ENCODE measurements at places on chromosomes 3 and 15.
A peak's percentile ranks its signal among the peaks of the same experiment; 100 is the strongest.

GRCh38 chr15:85779249-85779648, 15.5 kb downstream of the KLHL25 start:
- DNase-seq, result no peak

GRCh38 chr3:45381168-45381852, 7.1 kb upstream of the LARS2 start:
- no peak for DNase-seq

GRCh38 chr15:29888646-29889045, 66.4 kb upstream of the TJP1 start:
- peak; percentile 33 for DNase-seq

- DNase-seq, result peak; percentile 66
Observed at GRCh38 chr3:96813820-96814650, at the start of gene EPHA6. TSS of gene EPHA6 (plus strand) at chr3:96814594.

GRCh38 chr3:53792866-53793265, 53.4 kb downstream of the CHDH start:
- DNase-seq, result no peak

GRCh38 chr15:80890341-80891005, 99.1 kb downstream of the MESD start:
- DNase-seq, result no peak

DNA sequence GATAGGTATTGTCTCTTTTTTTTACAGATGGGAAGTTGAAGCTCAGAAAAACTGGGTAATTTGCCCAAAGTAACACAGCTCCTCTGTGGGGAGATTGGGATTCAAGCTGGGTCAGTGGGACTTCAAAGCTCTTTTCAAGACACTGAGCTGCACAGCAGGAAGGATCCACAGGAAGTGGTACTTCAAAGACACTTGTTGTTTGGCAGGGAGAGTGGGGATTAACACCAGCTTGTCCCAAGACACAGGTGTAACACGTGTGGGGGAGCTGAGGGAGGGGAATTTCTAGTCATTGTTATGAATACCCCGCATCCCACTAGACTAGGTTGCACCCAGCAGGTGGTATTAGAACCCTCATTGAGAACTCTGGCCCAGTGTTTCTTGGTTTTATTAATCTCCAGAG, 116.0 kb downstream of the FOXB1 start:
- no peak for DNase-seq

- DNase-seq, result no peak
Observed at GRCh38 chr3:46490338-46491084, 7.3 kb upstream of the RTP3 start.

DNA sequence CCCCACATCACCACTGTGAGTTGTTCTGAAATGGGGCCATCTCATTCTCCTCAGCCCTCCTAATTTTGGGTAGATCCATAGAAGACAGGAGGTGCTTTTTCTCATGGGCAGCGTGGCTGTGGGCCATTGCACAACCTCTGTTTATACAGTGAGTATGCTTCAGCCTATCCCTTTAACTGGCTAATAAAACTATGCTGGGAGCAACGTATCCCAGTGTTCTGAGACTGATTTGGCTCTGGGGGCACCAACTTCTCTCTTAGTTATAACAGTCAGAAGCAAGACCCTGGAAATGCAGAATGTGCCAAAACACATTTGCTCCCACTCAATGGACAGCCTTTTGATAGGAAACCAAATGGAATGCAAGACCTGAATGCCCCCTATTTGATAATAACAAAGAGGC, 97.1 kb upstream of the ICE2 start:
- DNase-seq, result no peak

DNA sequence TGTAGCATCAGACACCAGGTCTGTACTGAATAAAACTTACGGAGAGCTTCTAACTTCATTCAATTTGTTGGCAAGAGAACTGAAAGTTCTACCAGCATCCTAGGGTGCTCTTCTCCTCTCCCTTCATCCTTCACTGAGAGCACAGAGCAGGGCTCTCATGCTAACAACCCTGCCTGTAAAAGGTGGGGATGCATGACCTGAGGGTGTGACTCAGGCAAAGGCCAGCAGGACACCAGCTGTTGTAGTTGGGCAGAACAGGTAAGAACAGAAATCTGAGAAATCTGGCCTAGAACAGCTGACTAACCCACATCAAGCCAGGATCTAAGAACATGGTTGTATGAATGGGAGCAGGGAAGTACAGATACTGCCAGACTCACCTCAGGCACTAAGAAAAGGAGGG, 64.2 kb downstream of the MYLK start:
- DNase-seq, result no peak

GRCh38 chr3:72288955-72289691, 504.2 kb upstream of the PROK2 start:
- DNase-seq, result peak; percentile 70

DNA sequence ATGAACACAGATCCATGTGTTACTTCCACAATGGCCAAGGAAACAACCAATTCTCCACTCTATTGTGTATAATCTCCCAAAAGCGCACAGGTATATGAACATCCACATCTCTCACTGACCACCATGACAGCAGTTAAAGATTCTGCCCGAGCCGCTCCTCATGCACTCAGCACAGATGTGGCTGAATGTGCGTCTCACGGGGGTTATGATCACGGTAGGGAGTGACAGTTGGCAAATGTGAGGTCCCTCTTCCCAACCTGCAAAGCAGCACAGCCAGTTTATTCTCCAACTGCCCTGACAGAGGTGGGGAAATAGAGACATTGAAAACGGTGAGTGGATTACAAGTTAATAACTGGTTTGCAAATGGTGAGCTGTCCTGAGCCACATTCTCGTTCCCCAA, 17.6 kb downstream of the FOXP1 start:
- no peak for DNase-seq

GRCh38 chr3:193344486-193344885, 34.1 kb downstream of the ATP13A5 start:
- no peak for DNase-seq

DNA sequence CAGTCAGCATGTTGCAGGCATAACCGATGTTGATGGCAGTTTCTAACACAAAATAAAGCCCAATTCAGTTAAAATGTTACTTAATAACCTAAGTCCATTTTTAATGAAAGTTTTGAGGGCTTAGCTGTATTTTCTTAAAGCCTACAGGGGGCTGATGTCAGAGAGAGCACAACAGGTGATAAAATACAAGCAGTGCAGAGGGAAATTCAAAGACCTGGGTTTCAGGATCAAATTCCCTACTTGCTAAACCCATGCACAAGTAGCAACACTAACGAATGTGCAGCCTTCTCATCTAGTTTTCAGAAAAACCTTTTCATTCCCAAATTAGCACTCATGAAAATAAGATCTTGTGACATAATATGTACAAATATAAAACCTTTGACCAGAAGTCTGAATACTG, 202.0 kb downstream of the ATP8B4 start:
- DNase-seq, result no peak

DNA sequence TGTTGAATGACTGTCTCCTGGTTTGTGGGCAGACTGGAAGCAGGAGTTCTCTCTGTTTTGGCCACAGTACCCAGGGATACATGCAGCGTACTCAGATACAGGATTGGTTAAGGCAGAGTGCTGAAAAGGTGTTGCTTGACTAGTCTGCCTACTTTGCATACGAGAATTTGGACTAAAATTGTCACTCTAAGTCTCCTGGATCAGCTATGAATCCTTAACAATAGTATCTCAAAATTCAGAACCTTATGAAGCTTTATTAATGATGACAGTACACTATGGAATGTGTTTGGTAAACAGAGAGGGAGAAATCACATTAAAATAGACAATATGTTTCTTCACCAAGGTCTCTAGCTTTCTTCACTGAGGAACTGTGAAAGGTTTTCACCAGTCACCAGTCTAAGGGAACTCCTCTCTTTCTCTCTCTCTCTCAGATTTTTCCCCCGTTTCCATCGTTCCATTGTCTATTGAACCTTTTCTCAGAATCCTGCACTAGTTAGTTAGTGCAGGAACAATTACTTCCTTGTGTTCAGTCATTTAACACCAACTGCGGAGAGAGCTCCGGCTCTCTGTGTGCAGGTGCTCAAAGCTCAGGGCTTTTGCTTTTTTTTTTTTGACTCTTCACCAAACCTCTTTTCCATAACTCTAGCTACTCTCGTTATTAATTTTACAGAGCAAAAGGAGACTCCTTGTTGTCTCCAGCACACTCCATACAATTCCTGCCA, 85.9 kb upstream of the FNDC3B start:
- no peak for DNase-seq
